ENCODE measurements at places on chromosomes 3 and 15. TPM values are rescaled to one million over a fixed set of nuclear protein-coding genes. Genes with fewer than 3 reads are reported as not detected.

DNA sequence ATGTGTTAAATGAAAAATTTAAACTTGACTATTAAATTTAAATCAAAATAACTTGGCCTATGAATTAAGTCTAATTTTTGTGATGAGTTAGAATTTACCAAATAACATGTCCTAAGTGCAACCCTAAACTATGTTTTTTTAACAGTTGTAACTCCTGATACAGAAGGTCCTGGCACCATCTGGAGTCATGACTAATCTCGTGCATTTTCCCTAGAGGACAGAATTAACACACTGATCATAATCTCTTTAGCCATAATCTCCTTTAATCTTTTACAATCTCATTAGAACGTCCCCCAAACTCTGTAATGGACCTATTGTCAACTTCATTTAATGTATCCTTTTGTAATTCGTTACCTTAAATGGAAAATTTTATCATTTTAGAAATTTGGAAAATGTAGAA is 100.6 kb downstream of the SUCNR1 start:
- peak; percentile 83 for DNase-seq

DNA sequence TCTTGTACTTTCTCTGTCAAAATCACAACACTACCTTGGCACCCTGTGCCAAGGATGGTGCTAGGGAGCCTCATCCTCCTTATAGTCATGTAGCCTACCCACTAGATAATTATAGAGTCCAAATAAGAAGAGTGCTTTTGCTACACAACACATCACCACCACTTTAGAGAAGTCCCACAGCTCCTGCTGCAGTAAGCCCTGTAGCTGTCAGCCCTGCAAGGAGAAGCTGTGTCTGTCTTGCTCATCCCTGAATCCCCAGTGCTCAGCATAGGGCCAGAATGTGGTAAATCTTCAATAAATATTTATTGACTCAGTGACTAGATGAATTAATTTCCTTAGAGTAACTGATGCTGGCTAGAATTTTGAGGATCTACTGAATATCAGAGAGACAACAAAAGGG is 190.8 kb downstream of the ZNF621 start:
- no peak for DNase-seq

- peak; percentile 73 for DNase-seq
Measured at GRCh38 chr3:30222441-30222840, 384.0 kb upstream of the TGFBR2 start.

GRCh38 chr15:78073046-78073787 is 4.3 kb downstream of the TBC1D2B start:
- DNase-seq: no peak

DNA sequence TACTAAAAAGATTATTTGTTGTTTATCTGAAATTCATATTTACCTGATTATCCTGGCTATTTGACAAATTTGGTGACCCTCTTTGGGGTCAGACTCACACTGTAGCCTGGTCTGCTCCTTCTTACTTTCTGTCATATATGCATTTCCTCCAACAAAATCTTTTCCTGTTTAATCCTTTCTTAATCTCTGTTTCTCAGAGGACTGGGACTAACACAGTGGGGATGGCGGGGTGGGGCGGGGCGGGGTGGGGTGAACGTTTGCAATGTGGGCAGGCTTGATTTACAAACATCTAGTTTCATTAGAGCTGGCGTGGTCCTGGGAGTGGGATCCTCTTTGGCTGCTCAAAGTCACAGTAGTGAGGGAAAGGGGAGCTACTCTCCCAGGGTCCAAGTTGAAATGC is 35.3 kb upstream of the CDCP1 start:
- no peak for DNase-seq

GRCh38 chr3:142269767-142270166 is 44.4 kb upstream of the GK5 start:
- DNase-seq: peak; percentile 6

DNA sequence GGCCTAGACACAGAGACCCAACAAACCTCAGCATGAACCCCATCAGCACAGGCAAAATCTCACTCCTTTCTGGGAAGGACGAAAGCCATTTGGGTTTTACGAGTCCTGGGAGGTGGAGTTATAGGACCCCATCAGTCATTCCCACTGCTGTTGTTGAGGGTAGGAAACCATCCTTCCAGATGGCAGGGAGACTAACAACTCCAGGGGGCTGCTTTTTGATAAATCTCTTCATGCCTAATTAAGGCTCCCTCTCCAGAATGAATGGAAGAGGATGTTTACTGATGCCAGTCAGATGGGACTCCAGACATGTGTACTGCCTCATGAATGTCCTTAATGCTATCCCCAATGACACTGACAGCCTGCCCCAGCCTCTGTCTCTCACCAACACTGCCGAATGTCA is 75.3 kb downstream of the ST8SIA2 start:
- DNase-seq: no peak

GRCh38 chr15:49852756-49853155 is 231.9 kb downstream of the DTWD1 start:
- no peak for DNase-seq

GRCh38 chr3:155302481-155302880 is 9.0 kb upstream of the STRIT1 start:
- peak; percentile 45 for DNase-seq

GRCh38 chr3:164326714-164327113 is 751.6 kb downstream of the SI start:
- DNase-seq: no peak

- DNase-seq: no peak
Measured at GRCh38 chr15:81531109-81531592, 157.1 kb upstream of the TMC3 start.

DNA sequence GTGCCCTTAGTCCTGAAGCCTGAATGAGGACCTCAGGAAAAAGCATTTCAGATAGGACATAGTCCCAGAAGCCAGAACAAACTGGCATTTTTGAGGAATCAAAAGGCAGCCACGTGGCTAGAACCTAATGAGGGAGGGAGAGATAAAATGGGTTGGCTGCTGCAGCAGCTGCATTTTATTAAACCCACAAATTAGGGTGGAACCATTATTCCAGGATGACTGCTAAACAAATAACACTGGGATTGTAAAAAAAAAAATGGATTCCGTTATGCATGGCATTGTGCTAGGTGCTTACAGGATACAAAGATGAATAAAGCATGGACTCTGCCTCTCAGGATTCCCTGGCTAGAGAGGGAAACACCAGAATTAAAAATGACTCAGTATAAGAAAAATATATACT is 141.5 kb downstream of the SATB1 start:
- no peak for DNase-seq

- no peak for DNase-seq
Measured at GRCh38 chr15:25177955-25178801, 223.4 kb downstream of the SNRPN start.

- no peak for DNase-seq
Measured at GRCh38 chr15:99943466-99943865, 210.2 kb upstream of the LYSMD4 start.

- no peak for DNase-seq
Measured at GRCh38 chr3:117665296-117665695, 955.7 kb downstream of the TUSC7 start.

- DNase-seq: no peak
Measured at GRCh38 chr3:123764647-123765046, 119.5 kb downstream of the MYLK start.

GRCh38 chr3:106809623-106810299 is 567.5 kb upstream of the CCDC54 start:
- DNase-seq: no peak

GRCh38 chr3:64179860-64180259 is 45.4 kb downstream of the PRICKLE2 start:
- no peak for DNase-seq

DNA sequence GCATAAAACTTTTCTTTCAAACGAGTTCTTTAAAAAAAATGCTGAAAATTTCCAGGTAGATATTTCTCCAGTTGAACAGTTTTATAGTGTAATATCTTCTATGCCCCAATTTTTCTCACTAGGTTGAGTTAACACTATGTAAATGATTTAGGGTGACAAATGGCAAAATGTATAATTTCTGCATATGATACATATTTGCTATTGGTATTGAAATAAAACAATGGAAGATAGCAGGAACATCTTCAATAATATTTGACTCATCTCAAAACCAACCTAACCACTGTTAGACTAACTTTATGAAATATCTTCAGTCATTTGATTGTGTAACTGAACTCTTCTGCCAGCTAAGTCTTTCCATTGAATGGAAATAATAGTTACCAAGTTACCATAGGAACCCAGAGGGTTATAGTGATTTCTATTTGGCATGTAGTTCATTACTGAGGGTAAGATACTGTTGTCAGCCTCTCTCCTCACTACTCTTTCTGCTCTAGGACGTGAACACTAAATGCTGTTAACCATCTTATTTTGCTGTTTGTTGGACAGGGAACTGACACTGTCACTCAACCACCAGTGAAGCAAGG is 824.7 kb upstream of the NECTIN3 start:
- DNase-seq: peak; percentile 47

The EFL1 gene
- 20.6 TPM for total RNA-seq

The SEMA4B gene
- total RNA-seq: 6.3 TPM

The SAMD7 gene
- not detected for total RNA-seq

The GRM2 gene
- total RNA-seq: 0.06 TPM

The GOLGA6L4 gene
- 0.69 TPM for total RNA-seq

The CNTN6 gene
- not detected for total RNA-seq

The ARNT2 gene
- 11.1 TPM for total RNA-seq

The TMEM40 gene
- not detected for total RNA-seq

The GOLGA8M gene
- not detected for total RNA-seq

All from LHCN-M2 (cell line).